ENCODE measurements at places on chromosomes 2 and 18.

GRCh38 chr2:146952696-146953095 lies 892.1 kb upstream of the ACVR2A start:
- DNase-seq: no peak

- no peak for DNase-seq
Measured at GRCh38 chr18:46275370-46275769, 171.2 kb downstream of the HAUS1 start.

- no peak for DNase-seq
Measured at GRCh38 chr2:185757356-185757755, 18.8 kb downstream of the FSIP2 start.

DNA sequence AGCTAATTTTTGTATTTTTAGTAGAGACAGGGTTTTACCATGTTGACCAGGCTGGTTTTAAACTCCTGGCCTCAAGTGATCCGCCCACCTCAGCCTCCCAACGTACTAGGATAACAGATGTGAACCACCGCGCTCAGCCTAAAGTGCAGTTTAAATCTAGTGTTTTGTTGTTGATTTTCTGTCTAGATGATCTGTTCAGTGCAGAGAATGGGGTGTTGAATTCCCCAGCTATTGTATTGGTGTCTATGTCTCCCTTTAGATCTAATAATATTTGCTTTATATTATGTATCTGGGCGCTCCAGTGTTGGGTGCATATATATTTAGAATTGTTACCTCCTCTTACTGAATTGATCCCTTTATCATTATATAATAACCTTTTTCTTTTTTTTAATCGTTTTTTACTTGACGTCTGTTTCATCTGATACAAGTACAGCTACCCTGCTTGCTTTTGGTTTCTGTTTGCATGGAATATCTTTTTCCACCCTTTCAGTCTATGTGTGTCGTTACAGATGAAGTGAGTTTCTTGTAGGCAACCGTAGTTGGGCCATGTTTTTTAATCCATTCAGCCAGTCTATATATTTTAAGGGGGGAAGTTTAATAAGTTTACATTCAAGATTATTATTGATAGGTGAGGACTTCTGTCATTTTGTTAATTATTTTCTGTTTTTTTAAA lies 34.3 kb downstream of the GALM start:
- peak; percentile 71 for DNase-seq

DNA sequence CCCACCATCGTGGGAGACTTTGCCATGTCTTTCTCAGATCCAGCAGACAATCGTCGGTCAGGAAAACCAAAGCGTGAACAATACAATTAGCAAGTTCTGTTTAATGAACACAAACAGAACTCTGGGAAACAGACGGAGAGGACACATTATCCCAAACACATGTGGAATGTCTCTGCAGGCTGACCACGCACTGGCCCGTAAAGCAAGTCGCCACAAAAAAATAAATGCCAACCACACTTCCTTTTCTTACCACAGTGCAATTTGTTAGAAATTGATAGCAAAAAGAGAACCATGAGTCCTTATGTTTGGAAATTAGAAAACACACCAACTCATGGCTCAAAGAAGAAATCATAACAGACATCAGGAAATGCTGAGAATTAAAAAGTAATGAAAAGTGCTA lies 210.9 kb downstream of the TWIST2 start:
- peak; percentile 41 for DNase-seq

GRCh38 chr18:45517181-45517741 lies 98.0 kb upstream of the SLC14A2 start:
- DNase-seq: no peak

DNA sequence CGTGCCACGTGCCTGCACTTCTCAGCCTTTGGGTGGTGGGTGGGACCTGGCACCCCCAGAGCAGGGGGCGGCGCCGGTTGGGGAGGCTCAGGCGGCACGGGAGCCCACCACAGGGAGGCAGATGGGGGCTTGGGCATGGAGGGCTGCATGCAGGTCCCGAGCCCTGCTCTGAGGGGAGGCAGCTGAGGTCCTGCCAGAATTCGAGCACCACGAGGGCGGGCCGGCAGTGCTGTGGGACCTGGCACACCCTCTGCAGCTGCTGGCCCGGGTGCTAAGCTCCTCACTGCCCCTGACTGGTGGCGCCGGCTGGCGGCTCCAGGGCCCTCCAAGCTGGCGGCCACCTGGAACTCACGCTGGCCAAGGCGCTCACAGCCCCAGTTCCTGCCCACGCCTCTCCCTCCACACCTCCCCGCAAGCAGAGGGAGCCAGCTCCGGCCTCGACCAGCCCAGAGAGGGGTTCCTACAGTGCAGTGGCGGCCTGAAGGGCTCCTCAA lies 1176.8 kb upstream of the GYPC start:
- no peak for DNase-seq

GRCh38 chr2:215019521-215020145 lies 118.8 kb downstream of the ABCA12 start:
- no peak for DNase-seq

- DNase-seq: no peak
Measured at GRCh38 chr2:232120911-232121310, 159.4 kb downstream of the DIS3L2 start.

GRCh38 chr2:121263996-121264715 lies 20.8 kb downstream of the TFCP2L1 start:
- DNase-seq: no peak

GRCh38 chr2:239099474-239099873 lies 251.6 kb downstream of the TWIST2 start:
- no peak for DNase-seq

GRCh38 chr18:49021433-49022129 lies 70.8 kb upstream of the SMAD7 start:
- DNase-seq: peak; percentile 53

DNA sequence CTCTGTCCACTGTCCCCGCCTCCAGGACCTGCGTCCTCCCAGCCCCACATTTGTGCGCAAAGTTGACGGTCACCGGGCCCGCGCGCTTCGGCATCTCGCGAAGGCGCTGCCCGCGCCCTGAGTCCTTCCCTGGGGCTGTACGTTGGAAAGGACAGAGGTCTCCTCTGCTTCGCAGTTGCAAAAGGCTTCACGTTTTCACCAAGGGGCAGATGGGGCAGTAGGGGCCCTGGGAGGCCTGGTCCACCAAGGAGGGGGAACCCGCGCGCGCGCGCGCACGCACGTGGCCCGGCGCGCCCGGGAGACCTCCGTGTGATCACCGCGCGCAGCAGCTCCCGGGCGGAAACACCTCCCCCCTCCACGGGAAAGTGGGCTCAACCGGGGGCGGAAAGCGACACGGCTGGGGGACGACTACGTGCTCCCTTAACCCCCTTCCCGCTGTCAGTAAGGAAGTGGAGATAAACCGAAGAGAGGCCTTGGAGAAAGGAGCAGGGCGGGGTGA lies 21.9 kb downstream of the TEX44 start:
- DNase-seq: no peak

DNA sequence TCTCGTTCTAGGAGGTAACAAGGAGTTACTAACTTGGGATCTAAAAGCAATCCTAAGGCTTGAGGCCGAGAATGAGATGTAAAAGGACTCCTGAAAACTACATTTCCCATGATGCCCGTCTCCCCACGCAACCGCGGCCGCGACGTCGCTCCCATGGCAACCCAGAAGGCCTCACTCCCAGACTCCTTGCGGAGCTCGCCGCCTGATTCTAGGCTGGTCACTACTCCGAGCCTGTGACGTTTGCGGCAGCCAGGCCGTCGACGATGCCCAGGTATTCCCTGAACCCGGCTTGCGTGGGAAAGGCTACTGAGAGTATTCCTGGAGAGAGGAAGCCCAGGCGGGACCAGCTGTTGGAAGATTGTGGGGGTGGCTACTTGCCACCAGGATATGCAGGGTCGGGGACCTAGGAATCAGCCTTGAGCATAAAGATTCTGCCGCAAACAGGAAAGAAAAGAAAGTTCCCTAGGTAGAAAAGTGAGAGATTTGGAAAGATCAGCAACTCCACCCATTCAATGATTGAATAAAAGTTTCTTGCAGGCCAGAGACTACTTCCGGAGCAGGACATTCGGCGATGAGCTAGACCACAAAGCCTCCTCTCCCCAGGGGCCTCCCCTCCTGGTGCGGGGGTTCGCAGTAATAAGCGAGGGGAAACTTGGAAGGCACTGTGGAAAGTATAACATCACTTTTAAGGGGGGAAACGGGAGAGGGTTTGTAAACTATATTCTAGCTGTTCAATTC lies at the start of gene DYNC2LI1:
TSS of gene DYNC2LI1 (plus strand) at position 164 of the 738 bp plus-strand sequence. CDS start at position 264, 100 bp downstream.
- peak; percentile 94 for DNase-seq

DNA sequence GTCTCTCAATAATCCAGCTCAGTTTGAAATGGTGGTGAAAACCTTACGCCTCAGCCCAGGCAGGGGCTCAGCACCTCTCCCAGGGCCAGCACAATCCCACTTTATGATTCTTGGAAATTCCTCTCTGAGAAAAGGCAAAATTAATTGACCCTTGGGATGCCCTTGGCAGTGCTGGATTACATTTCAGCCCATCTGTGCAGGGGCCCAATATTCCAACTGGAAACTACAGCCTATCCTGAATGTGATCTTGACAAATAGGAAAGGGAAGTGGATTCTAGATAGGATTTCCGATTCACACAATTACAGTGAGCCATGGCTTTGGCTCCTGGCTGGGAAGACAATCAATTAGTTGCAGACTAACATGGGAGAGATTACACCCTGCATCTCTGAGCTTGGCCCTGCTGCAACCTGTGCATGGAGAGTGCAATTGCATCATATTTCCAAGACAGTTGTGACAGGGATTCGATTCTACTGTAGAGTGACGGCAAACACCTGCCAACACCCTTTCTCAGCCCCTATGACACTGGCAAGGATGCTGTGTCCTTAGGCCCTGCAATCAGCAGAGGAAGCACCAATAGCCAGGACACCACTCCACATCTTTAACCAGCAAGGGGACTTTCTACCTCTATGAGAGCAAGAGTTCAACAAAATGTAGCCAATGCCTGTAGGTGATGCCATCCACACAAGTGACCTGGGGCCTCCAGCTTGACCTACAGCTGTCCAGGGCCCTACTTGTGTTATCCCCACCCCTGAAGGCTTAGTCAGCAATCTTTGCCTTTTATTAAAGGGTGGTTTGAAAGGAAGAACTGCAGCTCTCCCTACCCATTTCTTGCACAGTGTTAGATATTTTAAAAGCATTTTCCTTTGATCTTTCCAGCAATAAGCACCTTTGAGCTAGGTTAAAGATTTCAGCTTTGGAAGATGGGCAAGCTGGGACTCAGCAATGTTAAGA lies 187.2 kb upstream of the HS6ST1 start:
- DNase-seq: no peak

DNA sequence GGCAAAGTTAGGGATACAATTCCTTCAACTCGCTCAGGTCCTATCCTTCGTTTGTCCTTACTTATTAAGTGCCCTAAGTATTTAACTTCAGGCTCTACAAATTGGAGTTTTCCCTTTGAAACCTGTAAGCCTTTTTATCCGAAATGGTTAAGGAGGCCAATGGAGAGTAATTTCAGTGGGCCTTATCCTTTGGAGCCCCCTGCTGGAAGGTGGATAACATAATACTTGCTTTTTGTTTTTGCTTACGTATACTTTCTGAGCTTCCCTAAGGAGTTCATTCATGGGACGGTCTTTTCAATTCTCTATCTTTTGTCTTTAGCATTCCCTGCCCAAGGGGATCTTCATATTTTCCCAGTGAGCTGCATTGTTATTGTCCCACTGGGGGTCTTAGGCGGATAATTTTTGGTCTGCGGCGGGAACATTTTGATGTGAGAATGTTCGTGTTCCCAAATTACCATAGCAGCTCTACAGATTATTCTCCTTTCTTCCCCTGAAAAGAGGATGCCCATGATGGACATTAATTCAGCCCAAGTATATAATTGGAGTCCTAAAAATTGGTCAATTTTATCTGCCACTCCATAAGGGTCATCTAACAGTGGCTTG lies 34.4 kb upstream of the TRAPPC8 start:
- DNase-seq: peak; percentile 55

DNA sequence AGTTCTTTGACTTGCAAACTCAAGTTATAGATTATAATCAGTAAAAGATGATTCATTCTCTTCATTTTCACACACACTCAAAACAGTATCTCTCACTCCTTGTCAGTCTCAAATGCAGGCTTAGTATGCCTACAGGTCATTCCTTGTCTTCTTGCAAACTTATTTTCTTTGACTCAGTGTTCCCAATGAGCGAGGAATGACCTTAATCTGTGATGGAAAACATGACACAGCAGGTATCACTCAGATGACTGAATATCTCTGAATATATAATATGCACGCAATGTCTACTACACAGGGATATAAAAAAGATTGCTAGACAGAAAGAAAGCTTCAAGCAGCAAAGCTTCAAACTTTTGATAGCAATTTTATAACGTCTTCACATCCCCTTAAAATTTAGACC lies 127.8 kb upstream of the RGPD4 start:
- DNase-seq: no peak

GRCh38 chr18:59758106-59758505 lies 60.9 kb upstream of the CCBE1 start:
- DNase-seq: no peak

GRCh38 chr18:26479681-26480079 lies 68.7 kb downstream of the KCTD1 start:
- DNase-seq: no peak

GRCh38 chr18:74758995-74759394 lies 161.3 kb downstream of the ZNF407 start:
- DNase-seq: no peak

- peak; percentile 17 for DNase-seq
Measured at GRCh38 chr2:50443288-50443687, 588.6 kb downstream of the NRXN1 start.

DNA sequence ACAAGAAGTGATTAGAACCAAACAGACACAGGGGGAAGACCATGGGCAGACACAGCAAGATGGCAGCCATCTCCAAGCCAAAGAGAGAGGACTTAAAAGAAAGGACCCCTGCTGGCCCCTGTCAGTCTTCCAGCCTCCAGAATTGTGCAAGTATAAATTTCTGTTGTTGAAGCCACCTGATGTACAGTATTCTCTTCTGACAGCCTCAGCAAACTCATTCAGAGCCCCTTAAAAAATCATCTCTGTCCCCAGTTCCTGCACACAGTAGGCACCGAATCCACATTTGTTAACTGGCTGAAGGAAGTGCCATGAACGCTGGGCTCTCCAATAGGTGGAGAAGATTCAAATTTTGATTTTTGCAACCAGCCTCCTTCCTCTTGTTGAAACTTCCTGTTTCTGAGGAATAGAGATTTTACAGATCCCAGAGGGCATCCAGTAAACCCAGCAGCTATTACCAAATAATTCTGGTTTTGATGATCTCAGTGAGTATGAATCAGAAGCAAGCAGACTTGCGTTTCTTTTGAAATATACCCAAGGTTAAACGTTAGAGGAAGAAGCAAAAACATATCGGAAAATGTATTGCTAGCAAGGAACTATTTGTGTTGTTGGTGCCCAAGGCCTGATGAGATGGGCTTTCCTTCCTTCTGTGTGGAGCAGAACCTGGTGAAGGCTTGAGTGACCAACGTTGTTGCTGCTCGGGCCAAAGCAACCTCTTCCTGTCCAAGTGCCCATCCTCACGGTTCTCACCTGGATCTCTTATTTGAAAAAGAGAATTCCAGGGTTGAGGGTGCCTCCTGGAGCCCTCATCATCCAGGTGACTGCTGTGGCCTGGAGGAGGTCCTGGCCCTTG lies 47.7 kb upstream of the PLB1 start:
- DNase-seq: peak; percentile 66

- DNase-seq: no peak
Measured at GRCh38 chr2:224147174-224147573, 108.1 kb upstream of the SERPINE2 start.

Data from OCI-M1 (cell line).